Left hindlimb (tissue), 1 donor: ENCODE measurements at places on chromosomes 5 and 9.

DNA sequence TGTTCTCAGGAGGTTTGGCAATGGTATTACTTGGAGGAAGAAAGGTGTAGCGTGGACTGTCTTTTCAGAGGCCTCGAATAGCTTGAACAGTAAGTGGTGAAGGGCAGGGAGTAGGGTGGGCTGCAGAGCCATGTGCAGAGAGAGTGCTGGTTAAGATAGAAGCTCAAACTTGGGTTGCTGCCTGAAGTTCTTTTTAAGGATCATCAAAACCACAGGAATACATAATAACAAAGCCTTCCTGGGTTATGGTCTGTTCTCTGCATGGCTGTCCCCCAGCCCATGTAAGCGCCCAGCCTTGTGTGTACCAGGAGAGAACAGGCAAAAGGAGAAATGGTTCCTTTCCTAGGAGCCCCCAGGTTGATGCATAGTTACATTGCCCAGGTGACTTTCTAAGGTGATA lies 43.9 kb downstream of the RCL1 start:
- no peak for DNase-seq

DNA sequence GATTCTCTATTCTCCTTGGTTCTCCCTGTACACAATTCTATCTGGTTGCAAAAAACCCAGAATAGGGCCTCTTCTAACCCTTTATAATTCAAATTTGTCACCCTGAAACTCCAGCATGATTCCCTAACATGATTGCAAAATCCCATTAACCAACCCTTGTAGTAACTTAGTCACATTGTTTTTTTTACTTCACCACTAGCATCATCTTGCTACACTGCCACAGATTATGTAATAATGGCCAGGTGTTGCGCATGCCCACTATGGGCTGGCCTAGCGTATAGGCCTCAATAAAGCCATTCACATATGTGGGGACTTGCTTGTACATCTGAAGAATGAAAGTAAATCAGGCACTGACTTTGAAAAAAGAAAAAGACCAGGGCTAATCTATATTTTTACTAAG lies 25.7 kb downstream of the FAM170A start:
- DNase-seq: no peak

- DNase-seq: no peak
These were observed 56.7 kb upstream of the PAPPA start for GRCh38 chr9:116096853-116097252.

- DNase-seq: no peak
These were observed 186.9 kb downstream of the AUH start for GRCh38 chr9:91174772-91175171.

DNA sequence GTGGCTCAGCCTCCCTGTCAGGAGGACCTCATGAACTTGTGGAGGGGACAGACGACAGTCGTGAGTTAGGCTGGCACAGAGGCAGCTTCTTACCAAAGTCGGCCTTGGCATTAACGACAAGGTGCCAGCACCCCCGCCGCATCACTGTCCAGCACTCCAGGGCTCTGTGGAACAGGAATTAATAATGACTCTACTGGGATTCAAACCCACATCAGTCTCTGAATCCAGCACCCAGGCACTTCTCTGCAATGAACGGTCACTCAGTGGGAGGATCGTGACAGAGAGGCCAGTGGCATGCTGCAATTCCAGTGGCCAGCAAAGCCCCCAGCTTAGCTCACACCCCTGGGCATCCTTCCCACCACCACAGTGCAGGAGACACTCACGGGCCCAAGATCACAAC lies 263.3 kb upstream of the ADAMTS16 start:
- DNase-seq: no peak

DNA sequence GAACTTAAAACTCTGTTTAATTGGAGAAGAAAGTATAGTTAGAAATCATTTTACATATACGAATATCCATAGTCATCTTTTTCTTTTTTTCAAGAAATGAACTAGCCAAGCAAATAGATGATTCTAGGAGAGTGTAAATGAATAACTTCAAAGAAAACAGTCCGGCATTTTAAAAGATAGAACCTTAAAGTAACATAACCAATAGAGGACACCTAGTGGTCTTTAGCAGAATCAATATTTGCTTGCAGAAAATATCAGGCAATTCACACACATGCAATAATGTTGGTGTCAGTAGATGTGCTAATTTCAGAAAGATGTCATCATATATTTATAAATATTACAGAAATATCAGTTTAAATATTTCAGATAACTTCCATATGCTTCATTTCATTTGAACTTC lies 57.1 kb downstream of the HCN1 start:
- DNase-seq: no peak

GRCh38 chr5:26003966-26004365 lies 1034.4 kb downstream of the CDH9 start:
- no peak for DNase-seq

- DNase-seq: no peak
These were observed 354.4 kb downstream of the ADAMTS6 start for GRCh38 chr5:65127161-65127901.

DNA sequence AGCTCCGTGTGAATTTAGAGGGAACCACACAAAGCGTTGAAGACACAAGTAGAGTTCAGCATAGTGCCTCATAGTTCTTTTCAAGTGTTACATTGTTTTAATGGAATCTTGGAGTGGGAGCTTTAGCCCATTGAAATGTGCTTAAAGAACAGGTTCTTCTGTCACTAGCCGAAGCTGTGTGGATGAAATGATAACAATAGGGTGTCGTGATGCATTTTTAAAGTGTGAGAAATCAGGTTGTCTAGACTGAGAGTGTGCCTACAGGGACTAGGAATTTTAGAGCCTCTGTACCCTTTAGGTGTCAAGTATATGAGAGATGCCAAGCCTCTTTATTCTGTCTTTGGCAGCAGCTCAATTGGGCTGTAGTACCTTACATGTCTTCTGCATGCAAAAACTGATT lies 83.0 kb downstream of the NDUFS4 start:
- no peak for DNase-seq

- DNase-seq: no peak
These were observed 390.3 kb downstream of the GADD45G start for GRCh38 chr9:89994988-89995613.

DNA sequence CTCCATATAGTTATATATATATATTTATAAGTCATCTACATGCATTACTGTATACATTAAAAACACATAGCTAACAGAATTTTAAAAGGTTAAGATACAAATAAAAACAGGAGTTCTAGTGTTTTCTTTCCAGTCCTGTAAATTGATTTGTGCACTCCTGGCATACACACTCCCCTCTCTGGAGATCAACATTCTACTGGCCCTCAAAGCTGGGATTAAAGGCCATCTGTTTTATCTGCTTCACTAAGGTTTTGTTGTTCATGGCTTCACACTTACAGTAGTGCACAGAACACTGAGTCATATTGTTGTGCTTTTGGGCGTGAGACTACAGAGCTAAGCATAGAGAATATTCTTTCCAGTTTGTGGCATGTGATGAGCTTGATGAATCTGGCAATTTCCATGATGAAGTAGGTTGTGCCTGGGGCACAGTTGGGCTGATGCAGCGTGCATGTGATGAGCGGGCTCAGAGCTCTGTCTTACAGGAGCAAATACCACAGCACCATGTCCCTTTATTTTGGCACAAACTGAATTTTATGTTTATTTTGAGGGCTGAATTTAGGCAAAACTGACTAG lies 98.2 kb downstream of the TAF11L14 start:
- no peak for DNase-seq

DNA sequence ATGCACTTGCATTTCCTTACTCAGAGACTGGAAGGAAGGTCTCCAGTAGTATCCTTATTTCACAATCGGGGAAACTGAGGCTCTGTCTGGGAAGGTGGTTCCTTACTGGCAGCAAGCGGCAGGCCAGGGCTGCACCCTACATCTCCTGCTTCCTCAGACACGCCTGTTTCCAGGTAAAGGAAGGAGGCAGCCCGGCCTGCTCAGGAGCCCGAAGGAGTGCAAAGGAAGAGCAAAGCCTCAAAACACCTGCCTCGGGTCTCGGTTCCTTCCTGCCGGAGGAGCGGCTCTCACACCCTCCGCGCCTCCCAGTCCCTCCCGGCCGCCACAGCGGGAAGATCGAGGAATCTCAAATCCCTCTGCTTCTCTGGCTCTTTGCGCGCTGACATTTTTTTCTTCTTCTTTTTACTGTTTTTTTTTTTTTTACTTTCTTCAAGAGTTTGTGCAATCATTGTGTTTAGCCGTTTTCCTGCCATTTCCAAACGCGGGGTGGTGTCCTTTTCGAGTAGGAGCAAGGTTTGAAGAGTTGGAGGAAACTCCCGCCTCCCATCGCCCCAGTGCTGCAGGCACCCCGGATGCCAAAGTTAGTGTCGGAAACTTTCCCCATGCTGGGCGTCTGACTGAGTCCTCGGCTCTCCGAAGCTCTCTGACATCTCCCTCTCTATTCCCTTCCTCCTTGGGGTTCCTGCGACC lies 1.0 kb downstream of the GGTA1 start:
- peak; percentile 52 for DNase-seq

DNA sequence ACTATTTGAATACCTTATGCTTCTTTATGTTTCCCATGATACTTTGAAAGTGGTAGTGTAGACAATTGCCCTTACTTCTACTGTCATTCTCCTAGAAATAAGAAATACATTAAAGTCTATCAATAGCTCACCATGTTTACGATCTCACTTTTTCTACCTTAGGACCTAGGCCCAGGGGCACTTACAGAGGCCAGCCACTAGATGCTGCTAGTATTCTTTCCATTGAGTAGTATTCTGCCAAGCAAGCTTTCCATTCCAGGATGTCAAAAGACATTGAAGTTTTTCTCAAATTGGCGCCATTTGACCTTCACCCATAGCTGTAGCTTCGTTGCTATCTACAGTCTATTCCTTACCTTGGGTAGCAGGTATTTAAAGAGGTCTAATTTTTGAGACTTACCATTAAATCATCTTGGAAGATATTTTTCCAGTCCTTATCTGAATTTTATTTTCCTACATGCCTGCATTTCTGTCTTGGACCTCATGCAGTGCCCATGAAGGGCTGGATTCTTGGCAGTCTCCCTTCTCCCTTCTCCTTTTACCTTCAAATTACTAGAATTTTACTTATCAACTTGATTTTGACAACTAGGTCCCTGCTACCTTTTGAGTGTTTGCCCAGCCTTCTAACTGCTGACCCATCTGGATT lies 246.0 kb upstream of the NUDT12 start:
- DNase-seq: peak; percentile 44
